ENCODE measurements at places on chromosomes 6 and 20.

DNA sequence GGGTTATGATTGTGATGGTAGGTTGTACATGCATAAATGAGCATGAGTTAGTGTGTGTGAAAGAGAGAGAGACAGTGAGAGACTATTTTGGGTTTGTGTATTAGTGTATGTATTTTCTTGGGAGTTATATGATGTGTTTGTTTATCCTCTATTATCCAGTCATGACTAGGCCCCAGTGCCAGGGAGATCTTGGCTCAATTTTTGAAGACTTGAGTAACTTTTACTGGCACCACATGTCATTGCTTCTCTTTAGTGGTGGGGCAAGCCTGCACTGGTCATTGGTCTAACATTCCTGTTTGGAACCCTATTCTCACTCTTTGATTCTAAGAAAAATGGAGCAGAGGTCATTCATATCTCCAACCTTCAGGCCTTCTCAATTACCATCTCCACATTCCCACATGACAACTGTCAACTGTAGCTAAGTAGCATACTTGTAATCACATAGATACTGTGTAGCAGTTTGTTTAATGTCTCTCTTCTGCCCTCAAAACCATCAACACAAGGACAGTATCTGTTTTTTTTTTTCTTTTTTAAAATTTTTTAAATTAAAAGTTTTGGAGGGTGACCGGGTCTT is 8.8 kb downstream of the L3MBTL1 start:
- no peak for DNase-seq

GRCh38 chr20:48164566-48165400 is 379.5 kb upstream of the SULF2 start:
- no peak for DNase-seq

DNA sequence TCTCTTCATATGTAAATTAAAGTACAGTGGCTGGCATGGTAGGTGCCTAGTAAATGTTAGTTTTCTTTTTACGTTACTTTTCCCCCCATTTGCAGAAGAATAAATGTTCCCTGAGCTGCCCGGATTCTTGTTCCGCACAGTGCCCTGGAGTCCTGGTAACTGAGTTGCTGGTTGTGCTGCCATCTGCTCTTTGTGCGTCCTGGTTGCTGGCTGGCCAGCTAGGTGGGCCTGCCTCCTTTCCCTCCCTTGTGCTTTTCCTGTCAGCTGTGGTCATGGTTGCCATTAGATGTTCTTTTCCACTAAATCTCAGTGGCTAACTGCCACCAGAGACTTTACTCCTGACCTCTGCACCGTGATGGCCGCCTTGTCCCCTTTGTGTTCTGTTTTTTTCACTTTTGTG is 28.6 kb downstream of the CEP43 start:
- no peak for DNase-seq

GRCh38 chr6:43912598-43913371 is 142.8 kb downstream of the VEGFA start:
- DNase-seq: no peak

GRCh38 chr6:50333696-50334095 is 284.0 kb upstream of the DEFB112 start:
- DNase-seq: no peak

GRCh38 chr6:63418741-63419140 is 99.0 kb upstream of the LGSN start:
- DNase-seq: no peak

- no peak for DNase-seq
Observed at GRCh38 chr6:72175916-72176315, 289.6 kb downstream of the RIMS1 start.

GRCh38 chr6:11812439-11812838 is 33.8 kb upstream of the ADTRP start:
- no peak for DNase-seq

DNA sequence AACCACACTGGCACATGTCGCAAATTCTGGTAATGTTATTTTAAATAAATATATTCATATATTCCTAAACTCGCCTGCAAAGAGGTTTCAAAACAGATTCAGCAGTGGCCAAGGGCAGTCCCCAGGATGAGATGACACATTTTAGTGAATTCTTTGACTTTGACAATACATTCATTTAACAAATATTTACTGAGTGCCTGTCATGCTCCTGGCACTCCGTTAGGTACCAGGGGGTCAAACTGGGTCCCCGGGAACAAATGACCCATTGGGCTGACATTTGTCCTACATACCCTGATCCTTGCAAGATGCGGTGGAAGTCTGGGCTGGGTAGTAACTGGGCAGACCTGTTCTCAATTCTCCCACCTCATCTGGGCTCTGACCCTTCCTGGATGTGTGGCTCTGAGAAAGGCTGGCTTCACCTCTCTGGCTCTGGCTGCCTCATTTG is 74.9 kb downstream of the FYN start:
- DNase-seq: peak; percentile 68

DNA sequence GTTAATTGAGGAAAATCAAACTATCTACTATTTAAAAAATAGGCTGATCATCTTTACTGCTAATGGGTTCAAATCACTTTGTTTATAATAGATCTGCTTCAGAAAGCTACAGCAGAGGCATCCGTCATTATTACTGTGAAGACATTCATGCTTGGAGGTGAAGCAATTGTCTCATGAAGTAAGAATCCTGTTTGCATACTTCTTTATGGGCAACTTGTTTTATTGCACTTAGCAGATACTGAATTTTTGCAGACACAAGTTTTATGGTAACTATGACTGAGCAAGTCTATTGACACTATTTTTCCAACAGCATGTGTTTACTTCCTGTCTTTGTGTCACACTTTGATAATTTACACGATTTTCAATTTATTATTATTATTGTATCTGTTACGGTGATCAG is 573.9 kb downstream of the RFPL4B start:
- DNase-seq: no peak

DNA sequence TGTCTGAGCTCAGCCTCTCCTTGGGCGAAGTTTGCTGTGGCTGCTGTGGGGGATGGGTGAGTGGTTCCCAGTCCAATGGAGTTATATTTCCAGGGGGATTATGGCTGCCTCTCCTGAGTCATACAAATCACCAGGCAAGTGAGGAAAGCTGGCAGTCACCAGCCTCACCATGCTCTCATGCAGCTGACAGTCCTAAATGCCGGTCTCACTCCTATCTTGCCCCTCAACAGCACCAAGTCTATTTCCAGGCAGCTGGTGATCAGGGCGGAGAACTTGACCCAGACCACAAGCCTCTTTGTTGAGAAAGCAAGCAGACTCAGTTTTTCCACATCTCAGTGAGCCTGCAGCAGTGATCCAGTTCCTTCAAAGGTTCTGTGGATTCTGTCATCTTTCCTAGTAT is 98.9 kb downstream of the TBC1D32 start:
- DNase-seq: no peak

DNA sequence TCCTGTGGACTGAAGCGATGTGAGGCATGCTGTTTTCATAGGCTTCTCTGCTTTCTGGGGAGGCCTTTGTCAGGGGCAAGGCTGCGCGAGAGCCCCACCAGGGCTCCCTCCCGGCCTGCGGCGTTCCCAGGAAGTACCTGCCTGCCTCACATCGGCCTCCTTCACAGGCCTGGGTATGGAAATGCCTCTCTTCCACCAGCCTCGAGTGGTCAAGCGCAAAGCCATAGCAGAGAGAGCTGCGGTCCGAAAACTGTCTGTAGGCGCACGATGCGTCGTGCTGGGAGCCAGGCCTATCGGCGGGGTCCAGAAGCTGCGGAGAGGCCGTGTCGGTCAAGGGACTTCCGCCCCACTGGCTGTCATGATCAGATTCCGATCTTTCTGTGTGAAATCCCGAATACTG is 71.2 kb downstream of the SIM1 start:
- no peak for DNase-seq

DNA sequence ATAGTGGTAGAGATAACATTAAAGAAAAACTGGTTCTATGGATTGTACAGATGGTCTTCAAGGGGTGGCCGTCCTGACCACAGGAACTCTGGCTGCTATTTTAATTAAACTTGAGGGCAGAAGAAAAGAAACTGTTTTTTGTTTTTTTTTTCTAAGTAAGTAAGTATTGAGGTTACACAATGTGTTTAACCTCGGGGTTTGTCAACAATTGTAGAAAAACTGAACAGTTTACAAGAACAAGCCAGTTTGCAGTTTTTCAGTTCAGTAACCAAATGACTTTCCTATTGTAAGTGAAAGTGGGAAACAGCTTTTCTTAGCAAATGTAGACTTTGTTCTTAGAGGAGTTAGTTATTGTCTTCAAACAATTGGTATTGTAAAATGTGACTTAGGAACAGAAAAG is 77.0 kb downstream of the PLCB1 start:
- peak; percentile 42 for DNase-seq

DNA sequence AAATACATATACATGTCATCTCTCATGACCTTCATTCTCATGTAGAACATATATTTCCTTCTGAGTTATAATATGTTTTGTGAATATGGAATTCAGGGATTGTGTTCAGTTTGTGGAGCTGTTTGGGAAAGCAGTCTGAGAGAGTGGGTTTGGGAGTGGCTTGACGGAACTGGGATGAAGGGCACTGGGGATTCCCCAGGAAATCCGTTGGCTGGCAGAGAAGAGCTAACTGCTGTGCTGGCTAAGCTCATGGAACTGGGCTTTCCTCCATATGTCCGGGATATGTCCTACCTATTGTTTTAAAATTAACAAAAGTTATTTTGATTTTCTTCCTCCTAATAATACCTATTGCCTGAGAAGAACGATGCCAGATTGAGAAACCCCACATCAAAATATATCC is 359.5 kb upstream of the FLRT3 start:
- DNase-seq: no peak

- no peak for DNase-seq
Observed at GRCh38 chr6:166655251-166655650, 28.2 kb upstream of the RPS6KA2 start.

GRCh38 chr20:14142171-14142570 is 146.9 kb downstream of the MACROD2 start:
- DNase-seq: peak; percentile 32
